ENCODE measurements at places on chromosomes 13 and 19. TPM values are rescaled to one million over a fixed set of nuclear protein-coding genes. Genes with fewer than 3 reads are reported as not detected.

GRCh38 chr13:24630851-24631620 lies 49.2 kb upstream of the ATP12A start:
- no peaks in the 10 kb centered on the region for H3K36me3 ChIP-seq
- H3K27ac ChIP-seq = no peak overlapping the region
- no peaks in the 10 kb centered on the region for H3K4me1 ChIP-seq
- no peak overlapping the region for H3K4me3 ChIP-seq
- H3K27me3 ChIP-seq = no peaks in the 10 kb centered on the region
- DNase-seq = no peak

GRCh38 chr13:25281193-25281934 lies 5.9 kb downstream of the MTMR6 start:
- H3K36me3 ChIP-seq = no peaks in the 10 kb centered on the region
- H3K27ac ChIP-seq = no peak overlapping the region
- H3K4me1 ChIP-seq = no peaks in the 10 kb centered on the region

DNA sequence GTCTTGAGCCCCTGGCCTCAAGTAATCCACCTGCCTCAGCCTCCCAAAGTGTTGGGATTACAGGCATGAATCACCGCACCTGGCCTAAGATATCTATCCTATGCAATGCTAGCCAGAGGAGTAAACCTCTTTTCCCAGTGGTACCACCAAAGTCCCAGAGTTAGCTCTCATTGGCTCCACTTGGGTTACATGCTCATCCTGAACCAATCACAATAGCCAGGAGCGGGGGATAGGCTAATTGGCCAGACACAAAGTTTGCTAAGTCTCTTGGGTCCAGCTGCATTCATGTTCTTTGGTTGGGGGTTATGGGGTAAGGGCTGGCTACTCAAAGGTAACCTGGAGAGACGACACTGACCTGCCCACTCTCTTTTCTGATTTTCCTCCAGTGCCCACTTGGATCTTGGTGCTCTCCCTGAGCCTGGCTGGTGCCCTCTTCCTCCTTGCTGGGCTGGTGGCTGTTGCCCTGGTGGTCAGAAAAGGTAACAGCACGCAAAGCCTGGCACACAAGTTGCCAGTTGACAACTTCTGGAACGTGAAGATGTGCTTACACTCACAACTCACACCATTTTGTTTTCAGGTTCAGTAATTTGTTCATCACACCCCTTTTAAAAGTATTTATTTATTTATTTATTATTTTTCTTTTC lies 7.8 kb downstream of the C19orf38 start:
- no peak for DNase-seq
- H3K27me3 ChIP-seq = no peaks in the 10 kb centered on the region
- H3K4me1 ChIP-seq = no peaks in the 10 kb centered on the region
- no peak overlapping the region for H3K4me3 ChIP-seq
- no peak overlapping the region for H3K27ac ChIP-seq

Gene CEBPG
- total RNA-seq = 22.4 TPM

- H3K4me3 ChIP-seq = no peak overlapping the region
- H3K27ac ChIP-seq = no peak overlapping the region
- no peaks in the 10 kb centered on the region for H3K36me3 ChIP-seq
- DNase-seq = no peak
Observed at GRCh38 chr13:78586706-78587105, 16.6 kb downstream of the POU4F1 start.

DNA sequence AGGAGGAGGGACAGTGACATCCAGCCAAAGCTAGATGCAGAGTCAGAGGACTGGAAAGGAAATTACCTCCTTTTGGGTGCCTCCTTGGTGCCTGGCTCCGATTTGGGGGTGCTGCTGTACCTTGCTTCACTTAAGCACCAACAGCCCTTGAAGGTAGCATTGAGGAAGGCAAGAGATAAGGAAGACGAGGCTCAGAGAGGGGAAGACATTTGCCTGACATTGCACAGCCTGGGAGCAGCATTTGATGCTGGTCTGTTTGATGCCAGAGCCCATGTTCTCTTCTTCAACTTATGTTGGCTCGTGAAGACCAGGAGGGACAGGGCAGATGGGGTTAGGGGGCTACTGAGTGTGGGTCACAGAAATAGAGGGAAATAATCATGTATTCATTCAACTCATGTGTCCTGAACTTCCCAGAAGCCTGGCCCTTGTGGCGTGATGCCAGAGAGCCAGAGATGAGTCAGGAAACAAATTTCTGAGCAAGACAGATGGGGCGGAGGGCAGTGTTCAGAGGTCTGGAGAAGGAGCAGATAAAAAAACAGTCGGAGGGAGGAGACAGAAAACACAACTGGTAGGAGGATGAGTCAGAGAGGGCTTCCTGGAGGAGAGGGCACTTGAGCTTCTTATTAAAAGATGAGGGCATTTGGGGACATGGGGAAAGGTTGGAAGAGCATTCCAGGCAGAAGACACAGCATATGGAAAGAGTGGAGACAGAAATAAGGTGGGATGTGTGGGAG lies 3.0 kb upstream of the C19orf81 start:
- DNase-seq = no peak
- H3K27ac ChIP-seq = no peak overlapping the region
- no peak overlapping the region for H3K4me3 ChIP-seq

DNA sequence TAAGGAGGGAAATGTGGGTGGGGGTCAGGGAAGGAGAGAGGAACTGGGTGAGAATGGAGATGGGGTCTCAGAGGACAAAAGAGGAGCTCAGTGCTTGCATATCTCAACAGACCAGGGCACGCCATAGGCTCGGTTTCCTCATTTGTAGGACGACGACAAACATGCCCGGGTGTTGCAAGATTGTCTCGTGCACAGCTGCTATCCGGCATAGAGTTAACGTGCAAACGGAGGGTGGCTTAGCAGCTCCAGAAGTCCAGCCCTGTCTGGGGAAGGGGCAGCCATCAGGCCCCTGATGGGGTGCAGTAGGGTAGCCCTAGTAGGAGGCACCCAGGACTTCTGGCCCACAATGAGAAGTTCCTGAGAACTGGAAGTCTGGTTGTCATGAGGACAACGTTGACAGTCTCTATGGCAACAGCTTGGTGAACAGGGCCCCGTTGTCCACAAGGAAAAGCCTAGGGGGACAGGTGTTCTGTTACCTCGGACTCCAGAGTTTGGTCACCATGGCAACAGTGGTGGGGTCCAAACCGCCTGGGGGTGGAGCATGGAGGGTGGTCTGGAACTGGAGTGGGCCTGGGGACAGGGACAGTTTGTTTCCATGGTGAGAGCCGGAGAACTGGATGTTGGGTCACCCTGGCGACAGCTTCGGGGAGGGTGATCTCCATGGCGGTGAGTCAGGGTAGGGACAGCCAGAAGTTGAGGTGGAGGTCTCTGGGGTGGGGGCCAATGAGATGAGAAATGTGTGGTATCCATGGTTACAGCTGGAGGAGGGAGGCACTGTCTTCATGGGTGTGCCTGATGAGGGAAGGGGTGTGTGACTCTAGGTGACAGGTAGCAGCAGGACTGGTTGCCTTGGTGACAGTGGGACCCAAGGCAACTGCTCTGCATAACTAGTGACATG lies 16.8 kb downstream of the TM6SF2 start:
- H3K36me3 ChIP-seq = no peaks in the 10 kb centered on the region
- no peak overlapping the region for H3K4me3 ChIP-seq
- H3K4me1 ChIP-seq = no peaks in the 10 kb centered on the region
- H3K27me3 ChIP-seq = no peaks in the 10 kb centered on the region
- no peak overlapping the region for H3K27ac ChIP-seq
